ENCODE measurements at places on chromosomes 13 and 19. TPM values are rescaled to one million over a fixed set of nuclear protein-coding genes. Genes with fewer than 3 reads are reported as not detected.

DNA sequence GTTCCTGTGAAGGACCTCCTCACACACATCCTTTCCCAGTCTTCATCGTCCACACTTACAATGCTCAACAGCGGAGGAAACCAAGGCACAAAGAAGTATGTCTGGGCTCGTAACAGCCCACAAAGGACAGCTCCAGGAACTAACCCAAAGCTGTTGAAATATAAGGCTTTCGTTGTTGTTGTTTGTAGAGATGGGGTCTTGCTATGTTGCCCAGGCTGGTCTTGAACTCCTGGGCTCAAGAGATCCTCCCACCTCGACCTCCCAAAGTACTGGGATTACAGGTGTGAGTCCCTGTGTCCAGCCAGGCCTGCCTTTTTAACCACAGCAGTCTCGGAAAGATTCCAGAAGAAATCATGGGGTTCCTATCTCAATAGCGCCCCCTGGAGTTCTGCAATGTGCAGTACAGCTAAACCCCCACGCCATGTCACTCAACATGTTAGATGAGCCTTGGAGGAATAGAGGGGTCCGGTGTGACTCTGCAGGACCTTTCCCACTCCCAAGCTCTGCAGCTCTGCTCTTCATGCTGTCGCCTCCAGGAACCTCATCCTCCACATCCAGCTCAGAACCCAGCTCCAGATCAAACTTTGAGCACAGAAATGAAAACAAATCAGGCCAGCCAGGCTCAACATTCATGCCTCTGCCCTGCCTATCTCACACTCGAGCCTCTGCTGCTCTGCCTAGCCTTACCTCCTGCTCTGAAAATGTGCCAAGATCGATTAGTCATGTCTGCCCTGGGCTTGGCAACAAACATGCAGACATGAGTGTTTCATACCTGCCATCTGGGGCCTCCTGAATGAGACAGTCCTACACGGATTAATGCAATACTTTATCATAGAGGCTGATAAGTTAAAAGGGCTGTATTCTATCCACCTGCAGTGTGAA is 7.5 kb downstream of the PLA2G4C start:
- H3K27me3 ChIP-seq, result no peaks in the 10 kb centered on the region
- no peaks in the 10 kb centered on the region for H3K36me3 ChIP-seq
- no peaks in the 10 kb centered on the region for H3K4me1 ChIP-seq
- H3K27ac ChIP-seq, result no peak overlapping the region
- DNase-seq, result peak; percentile 44
- H3K4me3 ChIP-seq, result no peak overlapping the region

- no peak overlapping the region for H3K27ac ChIP-seq
- no peak overlapping the region for H3K4me3 ChIP-seq
- H3K27me3 ChIP-seq, result peaks cover 63% of the 10 kb centered on the region
- H3K36me3 ChIP-seq, result no peaks in the 10 kb centered on the region
- H3K4me1 ChIP-seq, result no peaks in the 10 kb centered on the region
Observed at GRCh38 chr13:26743971-26744370, 16.6 kb downstream of the GPR12 start.

SPHK2 gene
- total RNA-seq, result 45.2 TPM

DNA sequence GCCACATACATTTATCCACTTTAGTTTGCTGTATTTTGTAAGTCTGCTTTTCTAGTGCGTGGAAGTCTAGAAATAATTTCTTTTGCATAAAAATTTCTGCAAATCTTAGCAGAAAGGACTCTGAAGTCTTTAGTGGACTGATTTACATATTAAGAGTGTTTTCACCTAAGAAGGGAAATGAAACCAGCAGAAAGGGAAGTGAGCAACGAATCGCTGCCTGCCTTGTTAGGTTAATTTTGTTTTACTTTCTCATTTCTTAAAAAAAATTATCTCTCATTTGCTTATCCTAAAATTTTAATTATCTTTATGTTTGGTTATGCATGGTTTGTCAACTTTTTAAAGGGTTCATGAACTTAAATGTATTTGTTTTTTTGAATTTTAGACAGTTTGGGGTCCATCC is 767 bp upstream of the GPR18 start:
- DNase-seq, result no peak
- H3K27ac ChIP-seq, result no peak overlapping the region
- H3K36me3 ChIP-seq, result no peaks in the 10 kb centered on the region
- no peaks in the 10 kb centered on the region for H3K27me3 ChIP-seq

DNA sequence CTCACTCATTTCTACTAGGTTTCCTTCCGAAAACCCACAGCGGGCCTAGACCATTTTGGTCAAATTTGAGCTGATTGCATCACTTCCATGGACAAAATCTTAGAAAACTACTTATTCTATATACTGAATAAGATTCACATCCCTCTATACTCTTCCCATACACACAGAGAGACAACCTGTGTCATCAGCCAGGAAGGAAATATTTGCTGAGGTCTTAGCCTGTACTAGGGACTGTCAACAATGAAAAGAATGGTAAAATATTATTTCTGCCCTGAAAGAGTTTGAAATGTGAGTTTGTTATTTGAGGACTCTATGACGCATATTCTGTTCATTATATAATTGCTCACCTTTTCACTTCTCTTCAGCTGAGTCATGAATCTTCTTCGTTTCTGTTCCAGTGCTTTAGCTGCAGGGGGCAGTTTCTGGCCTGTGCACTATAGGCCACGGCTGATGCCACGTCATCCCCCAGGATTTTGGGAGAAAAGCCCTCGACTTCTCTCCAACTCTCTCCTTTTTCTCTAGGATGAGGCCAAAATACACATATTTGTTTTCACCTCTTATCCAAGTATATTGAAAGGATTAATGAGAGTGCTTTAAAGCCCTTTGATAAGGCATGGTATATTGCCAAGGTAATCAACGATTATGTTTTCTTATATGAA is 47.7 kb downstream of the GSX1 start:
- no peaks in the 10 kb centered on the region for H3K4me1 ChIP-seq
- H3K4me3 ChIP-seq, result no peak overlapping the region
- no peak overlapping the region for H3K27ac ChIP-seq

- peaks cover 23% of the 10 kb centered on the region for H3K4me1 ChIP-seq
- H3K4me3 ChIP-seq, result peak overlapping the region; percentile 97
- peak overlapping the region; percentile 95 for H3K27ac ChIP-seq
Observed at GRCh38 chr13:50910485-50910805, 854 bp downstream of the RNASEH2B start.

- H3K27me3 ChIP-seq, result no peaks in the 10 kb centered on the region
- peak; percentile 54 for DNase-seq
- H3K4me1 ChIP-seq, result no peaks in the 10 kb centered on the region
- H3K36me3 ChIP-seq, result no peaks in the 10 kb centered on the region
- H3K4me3 ChIP-seq, result no peak overlapping the region
- peak overlapping the region; percentile 78 for H3K27ac ChIP-seq
Observed at GRCh38 chr13:63731896-63732295, 2316.2 kb upstream of the PCDH20 start.

KIRREL2 gene
- 1.4 TPM for total RNA-seq

PDE4A gene
- total RNA-seq, result 1.3 TPM

GRCh38 chr13:28451482-28452217 is 43.3 kb downstream of the FLT1 start:
- no peaks in the 10 kb centered on the region for H3K36me3 ChIP-seq
- H3K27me3 ChIP-seq, result no peaks in the 10 kb centered on the region
- H3K27ac ChIP-seq, result no peak overlapping the region
- DNase-seq, result no peak
- peaks cover 7% of the 10 kb centered on the region for H3K4me1 ChIP-seq
- no peak overlapping the region for H3K4me3 ChIP-seq

ZNF813 gene
- total RNA-seq, result 7.7 TPM

GRCh38 chr13:112900691-112901091 is 68.3 kb upstream of the MCF2L start:
- no peak overlapping the region for H3K4me3 ChIP-seq
- H3K27me3 ChIP-seq, result no peaks in the 10 kb centered on the region
- DNase-seq, result no peak
- no peaks in the 10 kb centered on the region for H3K36me3 ChIP-seq
- H3K27ac ChIP-seq, result no peak overlapping the region

GRCh38 chr19:30447553-30447870 is 75.3 kb downstream of the ZNF536 start:
- H3K4me1 ChIP-seq, result peaks cover 9% of the 10 kb centered on the region
- H3K4me3 ChIP-seq, result no peak overlapping the region
- peaks cover 21% of the 10 kb centered on the region for H3K27me3 ChIP-seq
- DNase-seq, result no peak
- no peaks in the 10 kb centered on the region for H3K36me3 ChIP-seq

GRCh38 chr19:53853707-53854106 is 14.0 kb upstream of the MYADM start:
- H3K27me3 ChIP-seq, result no peaks in the 10 kb centered on the region
- H3K36me3 ChIP-seq, result no peaks in the 10 kb centered on the region
- H3K4me3 ChIP-seq, result no peak overlapping the region

- H3K36me3 ChIP-seq, result no peaks in the 10 kb centered on the region
- no peak overlapping the region for H3K4me3 ChIP-seq
- H3K27me3 ChIP-seq, result no peaks in the 10 kb centered on the region
- no peaks in the 10 kb centered on the region for H3K4me1 ChIP-seq
- DNase-seq, result no peak
Observed at GRCh38 chr13:24631922-24632321, 48.3 kb upstream of the ATP12A start.

F10 gene
- total RNA-seq, result 127 TPM

- H3K4me1 ChIP-seq, result peaks cover 2% of the 10 kb centered on the region
- H3K36me3 ChIP-seq, result no peaks in the 10 kb centered on the region
- no peaks in the 10 kb centered on the region for H3K27me3 ChIP-seq
Observed at GRCh38 chr13:114038211-114038613, 64.3 kb upstream of the C13orf46 start.

- H3K27me3 ChIP-seq, result no peaks in the 10 kb centered on the region
- no peak overlapping the region for H3K27ac ChIP-seq
- DNase-seq, result no peak
- no peak overlapping the region for H3K4me3 ChIP-seq
- no peaks in the 10 kb centered on the region for H3K36me3 ChIP-seq
Observed at GRCh38 chr19:38875656-38876395, 2.2 kb downstream of the RINL start.

APC2 gene
- 0.24 TPM for total RNA-seq

MAST1 gene
- 0.32 TPM for total RNA-seq

DNA sequence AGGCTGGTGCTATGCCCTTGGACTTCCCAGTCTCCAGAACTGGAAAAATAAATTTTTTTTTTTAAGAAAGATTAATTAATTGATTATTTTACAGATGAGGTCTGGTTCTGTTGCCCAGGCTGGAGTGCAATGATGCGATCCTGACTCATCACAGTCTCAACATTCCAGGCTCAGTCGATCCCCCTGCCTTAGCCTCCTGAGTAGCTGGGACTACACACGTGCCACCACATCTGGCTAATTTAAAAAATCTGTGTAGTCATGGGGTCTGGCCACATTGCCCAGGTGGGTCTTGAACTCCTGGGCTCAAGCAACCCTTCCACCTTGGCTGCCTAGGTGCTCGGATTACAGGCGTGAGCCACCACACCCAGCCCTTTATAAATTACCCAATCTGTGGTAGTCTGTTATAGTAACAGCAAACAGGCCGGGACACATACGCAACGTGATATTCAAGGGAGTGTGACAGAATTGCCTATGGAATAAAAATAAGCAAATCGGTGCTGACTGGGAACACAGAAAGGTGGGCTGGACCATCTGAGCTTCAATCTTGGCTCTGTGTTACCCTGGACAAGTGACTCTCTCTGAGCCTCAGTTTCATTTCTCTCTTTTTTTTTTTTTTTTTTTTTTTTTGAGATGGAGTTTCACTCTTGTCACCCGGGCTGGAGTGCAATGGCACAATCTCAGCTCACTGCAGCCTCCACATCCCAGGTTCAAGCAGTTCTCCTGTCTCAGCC is 42.8 kb downstream of the PIN1 start:
- H3K27me3 ChIP-seq, result no peaks in the 10 kb centered on the region
- no peaks in the 10 kb centered on the region for H3K4me1 ChIP-seq
- H3K27ac ChIP-seq, result no peak overlapping the region
- no peak for DNase-seq
- H3K36me3 ChIP-seq, result no peaks in the 10 kb centered on the region

DNA sequence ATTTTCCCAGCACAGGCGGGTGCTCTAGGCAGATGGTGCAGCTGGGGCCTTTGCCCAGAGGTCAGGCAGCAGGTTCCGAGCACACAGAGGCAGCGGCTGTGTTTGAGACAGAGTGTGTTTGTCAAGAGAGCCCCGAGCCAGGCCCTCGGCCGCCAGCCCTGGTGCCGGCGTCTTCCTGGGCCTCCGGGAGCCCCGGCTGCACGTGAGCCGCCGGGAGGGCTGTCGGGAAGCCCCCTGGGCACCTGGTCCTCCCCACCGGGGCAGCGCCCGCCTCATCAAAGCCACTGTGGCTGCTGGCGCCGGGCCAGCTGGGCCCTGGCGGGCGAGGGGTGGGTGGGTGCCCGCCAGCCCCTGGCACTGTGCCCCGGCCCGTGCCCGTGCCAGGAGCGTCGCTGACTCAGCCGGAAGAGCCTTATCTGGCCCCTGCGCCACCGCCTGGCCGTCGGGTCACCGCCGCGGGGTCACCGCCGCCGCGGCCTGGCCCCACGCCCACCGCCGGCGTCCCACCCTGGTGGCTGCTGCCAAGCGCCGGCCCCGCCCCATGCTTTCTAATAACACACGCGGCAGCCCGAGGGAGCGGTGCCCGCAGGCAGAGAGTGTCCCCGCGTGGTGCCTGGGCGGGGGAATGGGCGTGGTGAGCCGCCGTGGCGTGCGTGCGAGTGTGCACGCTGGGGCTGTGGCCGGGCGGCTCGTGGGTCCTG is 14.9 kb downstream of the ARID3A start:
- H3K27ac ChIP-seq, result peak overlapping the region; percentile 57
- peaks cover 38% of the 10 kb centered on the region for H3K4me1 ChIP-seq
- no peaks in the 10 kb centered on the region for H3K27me3 ChIP-seq
- DNase-seq, result no peak
- no peaks in the 10 kb centered on the region for H3K36me3 ChIP-seq
- H3K4me3 ChIP-seq, result no peak overlapping the region

OR1M1 gene
- not detected for total RNA-seq

DNA sequence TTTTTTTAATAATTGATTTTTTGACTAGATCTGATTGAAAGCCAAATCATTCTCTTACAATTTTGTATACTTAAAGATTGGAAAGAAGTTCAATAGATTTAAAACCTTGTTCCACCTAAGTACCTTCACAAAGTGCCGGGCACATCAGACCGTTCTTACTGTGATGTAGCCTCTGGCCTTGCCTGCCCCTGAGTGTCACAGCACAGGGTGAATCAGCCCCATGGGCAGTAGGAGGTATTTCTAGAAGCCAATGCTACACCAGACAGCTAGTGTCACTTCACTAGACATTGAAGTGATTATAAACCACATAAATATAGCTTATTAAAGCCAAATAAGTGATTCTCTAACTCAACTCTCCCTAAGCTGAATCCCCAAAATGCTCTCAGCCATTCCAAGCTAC is 131.3 kb downstream of the LACC1 start:
- H3K4me3 ChIP-seq, result no peak overlapping the region
- no peaks in the 10 kb centered on the region for H3K27me3 ChIP-seq
- H3K36me3 ChIP-seq, result no peaks in the 10 kb centered on the region
- H3K27ac ChIP-seq, result no peak overlapping the region
- no peak for DNase-seq

SPC24 gene
- 11.5 TPM for total RNA-seq

GIPC3 gene
- total RNA-seq, result not detected

- H3K36me3 ChIP-seq, result no peaks in the 10 kb centered on the region
- DNase-seq, result no peak
- H3K4me1 ChIP-seq, result peaks cover 9% of the 10 kb centered on the region
- H3K27ac ChIP-seq, result no peak overlapping the region
- H3K27me3 ChIP-seq, result no peaks in the 10 kb centered on the region
- H3K4me3 ChIP-seq, result no peak overlapping the region
Observed at GRCh38 chr13:97004886-97005285, 10.6 kb upstream of the OXGR1 start.

All from hepatocyte (in vitro differentiated cells).